H1 (cell line): ENCODE measurements at places on chromosomes 11 and 22.
A peak's percentile ranks its signal among the peaks of the same experiment; 100 is the strongest.

DNA sequence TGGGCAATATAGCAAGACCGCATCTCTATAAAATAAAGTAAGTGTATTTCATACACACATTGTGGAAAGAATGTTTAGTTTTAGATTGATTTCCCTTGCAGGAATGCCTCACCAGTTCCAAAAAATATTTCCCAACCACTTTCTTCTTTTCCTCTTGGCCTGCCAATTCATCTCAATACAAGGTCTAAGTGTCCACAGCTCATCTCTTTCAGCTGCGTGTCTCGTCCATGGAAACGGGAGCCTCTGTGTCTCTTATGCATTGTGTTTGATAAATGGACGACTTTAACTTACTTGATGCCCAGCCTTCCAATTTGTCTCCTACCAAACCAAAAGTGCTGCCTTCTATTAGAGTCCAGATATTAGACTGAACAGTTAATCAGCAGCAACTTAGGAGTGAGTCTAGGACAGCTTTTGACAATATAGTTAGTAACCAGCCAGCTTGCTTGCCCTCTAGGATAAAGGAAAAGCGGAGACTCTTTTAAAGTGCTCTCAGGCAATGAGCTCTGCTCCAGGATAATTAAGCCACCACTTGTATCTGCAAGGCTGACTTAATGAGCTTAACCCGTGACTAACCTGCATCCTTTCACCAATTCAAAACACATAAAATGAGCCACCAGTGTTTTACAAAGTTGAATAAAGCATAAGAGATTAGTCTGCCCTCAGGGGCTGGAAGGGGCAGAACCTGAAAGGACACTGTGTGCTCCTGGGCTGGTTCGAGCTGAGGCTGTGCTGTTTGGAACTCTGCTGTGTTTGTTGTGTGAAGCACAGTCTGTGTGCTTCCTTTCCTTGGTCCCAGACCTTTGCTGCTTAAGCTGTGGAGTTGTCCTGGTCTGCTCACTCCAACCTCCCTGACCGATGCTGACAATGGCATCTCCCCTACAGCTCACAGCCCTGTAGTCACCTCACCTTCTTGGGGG is 27.5 kb downstream of the FBXO7 start:
- DNase-seq = no peak
- H3K36me3 ChIP-seq = no peaks in the 10 kb centered on the region
- H3K27ac ChIP-seq = no peak overlapping the region
- H3K4me1 ChIP-seq = peaks cover 3% of the 10 kb centered on the region; the same call in 1 of the 2 replicates
- H3K27me3 ChIP-seq = no peaks in the 10 kb centered on the region
- H3K4me3 ChIP-seq = no peak overlapping the region

DNA sequence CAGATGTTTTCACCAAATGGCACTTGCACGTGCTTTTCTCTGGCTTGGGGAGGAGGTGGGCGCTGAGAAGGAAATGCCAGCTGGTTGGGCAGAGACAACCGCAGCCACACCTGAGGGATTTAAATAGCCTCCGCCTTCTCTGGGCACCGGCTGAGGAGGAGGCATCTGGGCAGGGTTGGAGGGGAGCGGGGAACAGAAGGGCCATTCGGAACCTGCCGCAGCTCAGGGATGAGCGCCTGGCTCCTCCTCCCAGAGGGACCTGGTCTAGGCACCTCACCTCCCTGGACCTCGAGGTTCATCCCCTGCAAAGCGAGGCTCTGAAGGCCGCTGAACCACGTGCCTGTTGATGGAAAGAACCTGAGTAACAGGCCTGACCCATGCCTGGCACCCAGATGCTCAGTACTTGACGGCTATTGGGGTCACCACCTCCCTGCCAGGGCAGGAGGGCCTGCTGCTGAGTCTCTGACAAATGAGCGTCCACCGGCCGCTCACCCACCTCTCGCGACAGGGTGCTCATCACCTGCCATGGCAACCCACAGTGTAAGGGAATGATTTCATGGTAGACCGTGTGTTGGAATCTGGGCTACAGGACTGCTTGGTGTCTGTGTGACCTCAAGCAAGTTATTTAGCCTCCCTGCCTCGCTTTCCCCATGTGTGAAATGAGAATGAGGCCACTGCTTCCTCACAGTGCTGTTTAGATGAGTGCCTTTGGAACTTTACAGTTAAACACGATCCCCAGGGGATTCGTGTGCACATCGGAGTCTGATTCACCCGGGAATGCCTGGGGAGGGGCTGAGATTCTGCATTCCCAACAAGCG is 2.0 kb upstream of the KDELR3 start:
- peaks cover 9% of the 10 kb centered on the region for H3K4me1 ChIP-seq
- H3K27ac ChIP-seq = no peak overlapping the region
- H3K27me3 ChIP-seq = peaks cover 19% of the 10 kb centered on the region
- H3K4me3 ChIP-seq = no peak overlapping the region
- no peak for DNase-seq
- H3K36me3 ChIP-seq = no peaks in the 10 kb centered on the region

DNA sequence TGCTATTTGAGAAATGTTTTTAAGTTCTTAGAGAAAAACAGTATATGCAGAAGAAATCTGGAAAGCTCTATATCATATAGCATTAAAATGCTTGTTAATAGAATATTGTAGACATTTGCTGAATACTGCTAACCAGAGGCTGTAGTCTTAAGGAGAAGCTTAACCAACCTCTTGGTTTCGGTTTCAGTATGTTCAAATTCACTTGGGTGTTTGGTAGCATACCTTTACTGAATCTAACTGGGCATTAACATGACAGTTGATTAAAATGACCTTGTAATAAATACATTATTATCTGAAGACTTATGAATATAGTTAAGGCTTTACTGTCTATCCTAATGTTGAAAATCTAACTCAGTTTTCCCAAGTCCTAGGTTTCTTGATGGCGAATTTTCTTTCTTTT is 5.4 kb downstream of the PCF11 start:
- no peak overlapping the region for H3K4me3 ChIP-seq
- H3K27ac ChIP-seq = no peak overlapping the region
- H3K27me3 ChIP-seq = no peaks in the 10 kb centered on the region
- H3K4me1 ChIP-seq = 0 out of 2 replicates have a peak, but pooled peaks cover 4% of the 10 kb centered on the region
- no peak for DNase-seq

DNA sequence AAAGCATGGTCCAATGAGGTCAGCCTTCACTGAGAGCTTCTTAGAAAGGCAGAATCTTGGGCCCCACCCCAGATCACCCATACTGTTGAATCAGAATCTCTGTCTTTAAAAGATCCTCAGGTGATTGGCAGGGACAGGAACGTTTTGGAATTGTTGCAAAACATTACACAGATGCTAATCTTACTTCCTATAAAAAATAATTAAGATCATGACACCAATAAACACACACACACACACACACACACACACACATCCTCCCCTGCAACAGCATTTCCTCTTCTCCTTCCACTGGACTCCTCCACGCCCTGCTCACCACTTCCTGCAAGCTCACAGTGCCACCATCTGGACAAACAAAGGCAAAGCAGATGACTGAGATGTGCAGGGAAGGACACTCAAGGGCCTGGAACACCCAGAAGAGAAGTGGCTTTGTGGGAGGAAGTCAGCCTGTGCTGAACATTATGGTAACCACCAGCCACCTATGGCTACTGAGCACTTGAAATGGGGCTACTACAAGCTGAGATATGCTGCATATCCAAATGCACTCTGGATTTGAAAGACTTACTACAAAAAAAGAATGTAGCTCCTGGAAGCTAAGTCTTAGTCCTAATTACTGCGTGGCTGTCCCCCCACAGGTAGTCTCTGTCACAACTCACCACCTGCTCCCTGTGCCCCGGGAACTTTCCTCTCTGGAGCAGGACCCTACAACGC is 65.6 kb downstream of the BTG4 start:
- H3K27me3 ChIP-seq = no peaks in the 10 kb centered on the region
- DNase-seq = no peak
- H3K27ac ChIP-seq = no peak overlapping the region
- H3K36me3 ChIP-seq = no peaks in the 10 kb centered on the region

GRCh38 chr11:111774955-111775710 is 8.9 kb upstream of the PPP2R1B start:
- no peak for DNase-seq
- no peaks in the 10 kb centered on the region for H3K27me3 ChIP-seq
- H3K27ac ChIP-seq = no peak overlapping the region
- H3K36me3 ChIP-seq = no peaks in the 10 kb centered on the region

DNA sequence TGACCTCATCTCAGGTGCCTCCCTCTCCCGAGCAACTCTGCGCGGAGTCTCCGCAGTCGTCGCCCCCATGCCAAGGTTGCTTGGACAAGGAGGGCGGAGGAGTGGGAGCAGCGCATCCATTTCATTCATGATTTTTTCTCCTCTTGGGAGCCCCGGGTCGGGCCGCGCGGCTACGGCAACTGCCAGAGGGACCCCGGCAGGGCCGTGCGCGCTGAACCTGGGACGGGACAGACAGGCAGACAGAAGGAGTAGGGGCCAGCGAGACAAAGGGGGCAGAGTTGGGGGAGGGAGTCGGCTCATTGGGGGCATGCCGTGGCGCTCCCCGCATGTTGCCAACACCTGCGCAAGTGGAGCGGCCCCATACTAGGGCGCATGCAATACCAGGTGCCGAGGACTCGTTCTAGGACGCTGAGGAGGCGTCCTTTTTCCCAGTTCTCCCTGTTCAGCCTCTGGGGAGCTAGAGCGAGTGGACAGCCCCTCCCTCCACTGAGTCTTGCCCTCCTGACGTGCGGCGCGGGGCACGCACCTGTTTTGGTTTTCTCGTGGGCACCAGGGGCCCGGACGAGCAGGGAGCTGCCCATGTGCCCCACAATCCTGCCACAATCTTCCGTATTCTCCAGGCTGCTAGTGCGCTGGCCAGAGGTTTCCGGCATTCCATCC is 501 bp upstream of the PTPN5 start:
- H3K4me1 ChIP-seq = peaks cover 3% of the 10 kb centered on the region; the same call in 1 of the 2 replicates
- H3K4me3 ChIP-seq = peak overlapping the region; percentile 73
- no peak overlapping the region for H3K27ac ChIP-seq
- DNase-seq = no peak
- peaks cover 25% of the 10 kb centered on the region for H3K27me3 ChIP-seq
